NCI-H2081 treated with DMSO at 0.1 percent for 48 hours (cell line): ENCODE measurements at places on chromosomes 2 and 18.
A peak's percentile ranks its signal among the peaks of the same experiment; 100 is the strongest.

- DNase-seq = no peak
These were observed 1.6 kb downstream of the INHBB start for GRCh38 chr2:120347396-120348060.

DNA sequence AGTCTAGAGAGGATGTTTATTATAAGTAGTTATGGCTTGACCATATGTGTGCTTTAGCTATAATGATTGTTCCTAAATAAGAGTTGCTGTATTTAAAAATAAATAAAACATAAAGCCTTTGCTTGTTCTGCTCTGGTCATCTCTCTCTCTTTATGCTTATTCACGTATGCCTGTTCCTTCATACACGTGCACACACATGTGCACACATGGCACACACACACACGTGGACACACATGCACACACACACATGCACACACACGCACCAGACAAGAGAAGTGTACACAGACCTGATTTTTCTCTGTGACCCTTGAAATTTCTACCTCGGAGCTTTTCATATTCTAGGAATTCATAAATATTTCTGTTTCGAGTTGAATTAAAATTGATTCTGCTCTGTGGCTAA lies 658.2 kb upstream of the SALL3 start:
- no peak for DNase-seq

GRCh38 chr2:112182581-112183034 lies 44.4 kb downstream of the FBLN7 start:
- DNase-seq = peak; percentile 17

DNA sequence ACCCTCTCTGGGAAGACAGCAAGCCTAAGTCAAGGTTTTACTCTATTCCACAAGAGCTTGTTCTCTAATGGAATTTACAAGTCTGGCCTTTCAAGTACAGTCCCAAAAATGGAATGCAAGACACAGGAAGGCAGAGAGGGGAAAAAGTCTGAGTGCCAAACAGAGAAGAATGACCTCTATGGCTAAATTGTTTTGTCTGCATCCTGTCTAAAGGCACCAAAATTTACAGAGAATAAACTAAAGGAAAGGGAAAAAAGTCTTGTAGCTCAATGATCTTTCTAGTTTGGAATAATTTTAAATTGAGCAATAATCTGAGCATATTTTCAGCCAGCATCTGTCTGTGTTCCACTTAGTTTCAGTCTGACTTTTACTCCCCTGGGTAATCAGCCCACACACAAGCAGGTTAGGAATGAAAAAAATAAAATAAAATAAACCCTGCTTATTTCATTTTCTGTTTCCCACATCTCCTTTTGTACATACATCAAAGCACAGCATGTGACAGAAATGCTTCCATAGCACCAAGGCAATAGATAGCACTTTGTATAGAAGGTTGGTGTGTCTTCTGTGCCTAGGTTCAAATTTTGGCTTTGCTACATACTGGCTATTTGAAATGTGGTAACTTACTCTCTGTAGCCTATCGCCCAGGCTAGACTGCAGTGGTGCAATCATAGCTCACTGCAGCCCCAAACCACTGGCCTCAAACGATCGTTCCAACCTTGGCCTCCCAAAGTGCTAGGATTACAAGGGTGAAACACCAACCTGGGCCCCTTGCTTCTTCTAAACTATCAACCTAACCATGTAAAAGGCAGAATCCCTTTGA lies 105.1 kb downstream of the SLC8A1 start:
- no peak for DNase-seq

DNA sequence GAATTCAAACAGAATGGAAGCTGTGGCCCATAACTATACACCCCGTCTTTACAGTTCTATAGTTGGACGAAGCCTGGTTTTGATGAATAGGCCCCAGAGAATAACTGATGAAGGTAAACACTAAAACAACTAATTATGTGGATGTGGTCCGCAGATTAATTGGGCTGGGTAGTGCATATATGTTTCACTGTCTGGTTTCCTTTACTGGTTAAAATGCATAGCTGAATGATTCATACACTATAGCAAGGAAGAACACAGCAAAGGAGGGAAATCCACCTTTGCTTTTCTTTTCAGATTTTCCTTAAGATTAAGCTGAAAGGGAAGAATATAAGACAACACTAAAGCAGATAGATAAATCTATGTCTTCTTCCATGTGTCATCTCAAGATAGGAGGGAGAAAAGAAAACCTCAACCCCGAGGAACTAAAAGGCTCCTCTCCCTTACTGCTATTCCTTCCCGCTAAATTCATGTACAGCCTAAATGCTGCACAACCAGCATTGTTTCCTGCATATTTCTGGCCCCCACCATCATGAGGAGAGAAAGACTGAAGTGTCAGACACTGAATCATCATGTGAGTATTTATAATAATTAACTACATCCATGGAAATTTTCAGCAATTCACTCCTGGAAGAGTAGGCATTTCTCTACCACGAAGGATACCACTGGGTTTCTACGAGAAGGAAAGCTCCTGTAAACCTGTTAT lies 297.1 kb upstream of the CCDC68 start:
- no peak for DNase-seq

- DNase-seq = peak; percentile 6
These were observed 27.8 kb upstream of the KCNF1 start for GRCh38 chr2:10883801-10884478.

DNA sequence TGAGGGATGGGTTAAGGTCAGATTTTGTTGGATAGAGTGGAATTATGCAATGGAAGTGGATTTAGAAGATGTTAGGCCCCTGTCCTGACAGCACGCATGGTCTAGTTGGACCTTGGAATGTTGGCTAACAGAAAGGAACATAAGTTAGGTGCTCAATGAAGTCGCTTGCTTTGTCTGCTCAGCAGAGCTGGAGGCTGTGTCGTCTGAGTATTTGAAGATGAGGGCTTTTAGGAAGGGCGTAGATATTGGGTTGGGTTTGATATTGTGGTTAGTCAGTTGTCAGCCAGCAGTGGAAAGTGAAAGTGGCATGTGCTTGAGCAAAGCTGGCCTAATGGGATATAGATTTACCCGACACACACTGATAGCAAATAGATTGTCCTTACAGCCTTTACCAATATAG lies 239.3 kb downstream of the PRKCE start:
- DNase-seq = no peak

DNA sequence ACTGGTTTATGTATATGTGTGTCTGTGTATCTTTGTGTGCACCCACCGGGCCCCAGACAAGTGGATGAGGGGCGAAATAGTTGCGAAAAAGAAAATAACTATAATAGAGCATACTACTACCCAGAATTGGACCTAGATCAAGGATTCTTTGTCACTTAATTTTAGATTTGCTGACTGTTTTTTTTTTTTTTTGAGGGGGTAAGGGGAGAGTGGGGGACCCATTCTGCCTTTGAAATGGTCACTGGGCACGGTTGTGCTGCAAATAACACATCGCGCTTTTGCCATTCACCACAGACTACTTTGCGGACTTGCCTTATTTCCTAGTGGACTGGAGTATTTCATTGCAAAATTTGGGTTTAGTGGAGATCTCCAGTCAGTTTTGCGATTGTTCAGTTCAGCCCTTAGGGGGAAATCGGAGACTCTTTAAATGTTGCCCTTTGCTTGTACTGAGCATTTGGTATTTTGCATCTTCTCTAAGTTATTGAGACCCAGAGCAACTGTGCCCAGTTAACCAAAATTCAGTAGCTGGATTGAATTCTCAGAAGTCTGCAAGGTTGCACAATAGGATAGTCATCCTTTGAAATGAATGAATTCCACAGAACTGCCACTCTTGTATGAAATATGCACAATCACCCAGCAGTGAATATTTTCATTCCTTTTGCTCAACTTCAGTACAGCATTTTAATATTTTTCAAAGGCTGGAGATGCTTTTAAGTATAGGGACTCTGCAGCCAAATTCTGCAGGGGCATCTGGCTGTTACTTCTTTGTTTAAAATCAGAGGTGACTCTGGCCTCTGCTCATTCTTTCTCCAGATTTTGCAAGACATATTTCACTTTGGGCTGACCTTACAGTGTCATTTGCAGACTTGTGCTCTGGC lies 2.9 kb downstream of the TRIB2 start:
- no peak for DNase-seq

- DNase-seq = no peak
These were observed 309.5 kb downstream of the NDUFA10 start for GRCh38 chr2:239715606-239716005.

DNA sequence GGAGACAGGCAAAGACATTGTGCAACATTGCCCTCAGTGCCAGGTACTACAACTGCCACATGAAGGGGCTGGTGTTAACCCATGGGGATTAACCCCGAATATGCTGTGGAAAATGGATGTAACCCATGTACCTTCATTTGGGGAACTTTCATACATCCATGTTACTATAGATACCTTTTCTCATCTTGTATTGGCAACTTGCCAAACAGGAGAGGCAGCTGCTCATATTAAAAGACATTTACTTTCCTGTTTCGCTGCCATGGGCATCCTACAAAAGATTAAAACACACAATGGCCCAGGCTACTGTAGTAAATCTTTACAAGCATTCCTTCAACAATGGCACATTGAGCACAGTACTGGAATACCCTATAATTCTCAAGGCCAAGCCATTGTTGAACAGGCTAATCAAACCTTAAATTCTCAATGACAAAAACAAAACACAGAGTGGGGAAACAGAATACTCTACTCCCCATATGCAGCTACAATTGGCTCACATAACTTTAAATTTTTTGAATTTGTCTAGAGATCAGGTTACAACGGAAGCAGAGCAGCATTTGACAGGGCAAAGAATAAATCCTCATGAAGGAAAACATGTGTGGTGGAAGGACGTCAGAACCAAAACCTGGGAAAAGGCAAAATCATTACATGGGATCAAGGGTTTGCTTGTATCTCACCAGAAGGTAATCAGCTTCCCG lies 1723.5 kb upstream of the LRRTM1 start:
- peak; percentile 66 for DNase-seq
